ENCODE measurements at places on chromosomes 16 and 17.

DNA sequence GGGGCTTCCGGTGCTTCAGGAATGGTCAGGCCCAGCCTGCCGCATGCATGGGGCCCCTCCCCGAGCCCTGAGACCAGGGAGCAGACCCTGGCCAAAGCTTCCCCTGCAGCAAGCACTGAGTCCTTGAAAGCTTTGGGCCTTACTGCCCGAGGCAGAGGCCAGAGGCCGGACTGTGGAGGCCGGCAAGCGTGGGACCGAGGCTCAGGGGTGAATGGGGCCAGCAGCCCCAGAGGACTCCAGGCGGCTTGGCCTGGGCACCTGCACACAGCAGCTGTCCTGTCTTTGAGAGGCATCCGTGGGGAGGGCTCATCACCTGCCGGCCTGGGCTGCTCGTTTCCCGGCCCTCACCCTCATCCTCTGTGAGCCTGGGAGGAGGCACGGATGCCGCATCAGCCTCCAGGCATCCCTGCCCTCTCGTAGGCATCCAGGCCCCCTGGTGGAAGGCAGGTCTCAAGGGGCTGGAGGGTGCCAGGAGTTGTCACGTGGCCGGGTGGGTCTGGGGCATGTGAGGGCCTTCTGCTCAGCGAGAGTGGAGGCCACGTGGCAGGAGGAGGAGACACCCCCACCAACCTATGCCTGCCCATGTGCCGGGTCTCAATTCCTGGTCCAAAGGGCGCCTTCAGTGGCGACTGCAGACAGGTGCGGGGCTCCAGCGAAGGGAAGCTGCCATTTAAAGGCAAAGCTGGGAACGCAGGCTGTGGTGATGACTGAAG is 31.4 kb downstream of the CACNA1H start:
- no peak for DNase-seq

GRCh38 chr17:58677194-58677880 is 14.5 kb downstream of the TEX14 start:
- DNase-seq = no peak

- peak; percentile 74 for DNase-seq
Observed at GRCh38 chr17:21287703-21288449, 3.4 kb downstream of the MAP2K3 start.

GRCh38 chr17:79591014-79591590 is 19.7 kb downstream of the RBFOX3 start:
- no peak for DNase-seq

GRCh38 chr16:23700509-23700908 is 12.5 kb downstream of the ERN2 start:
- no peak for DNase-seq

DNA sequence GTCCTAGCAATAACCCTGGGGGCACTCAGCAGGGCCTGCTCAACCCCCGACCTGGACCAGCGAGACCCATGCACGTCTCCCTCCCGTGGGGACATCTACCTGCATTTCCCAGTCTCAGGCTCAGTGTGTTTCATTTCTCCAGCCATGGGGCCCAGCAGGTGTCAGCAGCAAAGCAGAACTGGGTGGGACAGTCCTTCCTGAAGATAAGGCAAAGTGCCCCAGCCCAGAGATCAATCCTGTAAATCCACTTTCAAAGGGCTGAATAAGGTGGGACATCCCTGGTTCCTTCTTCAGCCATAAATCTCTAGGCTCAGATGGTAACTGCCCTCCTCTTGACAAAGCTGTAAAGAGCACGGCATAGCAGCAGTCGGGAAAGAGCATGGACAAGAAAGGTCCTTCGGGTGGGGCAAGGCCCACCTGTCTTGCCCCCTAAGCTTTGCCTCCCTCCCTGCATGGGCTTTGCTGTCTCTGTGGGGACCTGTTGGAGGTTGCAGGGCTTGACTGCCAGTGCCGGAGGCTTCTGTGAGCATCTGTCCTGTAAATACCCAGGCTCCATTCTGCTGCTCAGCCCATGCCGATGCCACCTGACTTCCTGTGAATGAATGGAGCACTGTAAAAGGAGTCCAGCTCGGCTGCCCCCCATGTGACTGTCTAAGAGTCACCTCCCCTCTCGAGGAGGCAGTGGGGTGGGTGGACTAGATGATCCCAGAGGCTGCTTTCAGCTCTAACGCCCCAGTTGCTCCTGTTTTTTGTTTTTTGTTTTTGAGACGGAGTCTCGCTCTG is 84.8 kb upstream of the TBC1D3K start:
- DNase-seq = no peak

DNA sequence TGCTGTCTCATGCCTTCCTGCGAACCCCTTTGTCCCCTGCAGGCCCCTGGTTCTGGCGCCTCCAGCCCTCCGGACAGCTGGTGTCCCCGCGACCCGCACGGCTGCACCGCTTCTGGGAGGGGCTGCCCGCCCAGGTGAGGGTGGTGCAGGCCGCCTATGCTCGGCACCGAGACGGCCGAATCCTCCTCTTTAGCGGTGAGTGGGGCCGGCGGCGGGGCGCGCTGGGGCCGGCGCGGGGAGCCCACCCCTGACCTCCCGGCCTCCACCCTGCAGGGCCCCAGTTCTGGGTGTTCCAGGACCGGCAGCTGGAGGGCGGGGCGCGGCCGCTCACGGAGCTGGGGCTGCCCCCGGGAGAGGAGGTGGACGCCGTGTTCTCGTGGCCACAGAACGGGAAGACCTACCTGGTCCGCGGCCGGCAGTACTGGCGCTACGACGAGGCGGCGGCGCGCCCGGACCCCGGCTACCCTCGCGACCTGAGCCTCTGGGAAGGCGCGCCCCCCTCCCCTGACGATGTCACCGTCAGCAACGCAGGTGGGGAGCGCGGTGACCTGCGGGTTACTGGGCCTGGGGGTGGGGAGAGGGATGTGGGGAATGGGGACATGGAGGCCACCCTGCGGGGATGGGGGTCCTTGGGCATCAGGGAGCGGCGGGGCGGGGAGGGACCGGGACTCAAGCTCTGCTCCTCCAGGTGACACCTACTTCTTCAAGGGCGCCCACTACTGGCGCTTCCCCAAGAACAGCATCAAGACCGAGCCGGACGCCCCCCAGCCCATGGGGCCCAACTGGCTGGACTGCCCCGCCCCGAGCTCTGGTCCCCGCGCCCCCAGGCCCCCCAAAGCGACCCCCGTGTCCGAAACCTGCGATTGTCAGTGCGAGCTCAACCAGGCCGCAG is 7.1 kb upstream of the IL32 start:
- no peak for DNase-seq

- peak; percentile 31 for DNase-seq
Observed at GRCh38 chr17:21689604-21690003, 2.7 kb upstream of the KCNJ18 start.

GRCh38 chr17:266701-267667 is 85.5 kb upstream of the DOC2B start:
- no peak for DNase-seq

GRCh38 chr17:49928837-49929475 is 40.0 kb upstream of the DLX4 start:
- DNase-seq = no peak

DNA sequence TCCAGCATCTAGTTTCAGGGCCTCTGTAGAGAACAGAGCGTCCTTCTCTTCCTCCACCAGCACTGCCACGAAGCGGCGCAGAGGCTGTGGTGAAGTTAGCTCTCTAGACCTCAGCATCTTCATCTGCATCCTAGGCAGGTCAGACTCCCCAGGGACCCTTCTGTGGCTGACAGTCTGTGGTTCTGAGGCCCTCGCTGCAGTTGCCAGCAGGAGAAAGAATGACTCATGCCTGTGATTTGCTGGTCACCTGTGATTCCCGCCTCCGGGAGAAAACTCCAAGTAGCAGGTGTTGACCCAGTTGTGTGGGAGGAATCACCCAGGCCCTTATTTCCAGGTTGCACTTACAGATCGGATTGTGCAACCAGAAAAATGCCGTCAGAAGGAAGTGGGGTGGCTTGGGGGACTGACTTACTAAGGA is 117.3 kb upstream of the CACNG5 start:
- DNase-seq = no peak

- DNase-seq = no peak
Observed at GRCh38 chr16:85996843-85997242, 97.9 kb downstream of the IRF8 start.

DNA sequence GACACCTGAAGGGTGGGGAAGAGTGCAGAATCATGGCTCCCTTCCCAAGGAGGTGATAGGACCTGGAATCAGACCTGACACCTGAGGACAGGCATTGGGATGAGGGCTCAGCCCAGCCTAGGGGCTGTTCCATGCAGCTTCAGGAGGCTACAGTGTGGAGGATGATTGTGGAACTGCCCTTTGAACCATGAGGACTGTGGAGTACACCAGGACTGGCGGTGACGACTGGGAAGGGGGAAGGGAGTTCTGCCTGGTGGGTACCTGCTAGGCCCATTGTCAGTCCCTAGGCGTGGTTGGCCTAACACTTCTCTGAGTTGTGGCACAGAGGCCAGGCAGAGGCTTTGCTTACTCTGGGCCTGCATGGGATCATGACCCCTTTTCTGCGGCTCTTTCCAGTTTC is 76.1 kb downstream of the MPRIP start:
- no peak for DNase-seq

GRCh38 chr17:58324409-58325288 is 3.9 kb downstream of the TSPOAP1 start:
- no peak for DNase-seq

- no peak for DNase-seq
Observed at GRCh38 chr16:29811896-29812665, at the start of gene PRRT2. TSS of gene PRRT2 (plus strand) at chr16:29812193. CDS start at chr16:29813055, 862 bp downstream.

DNA sequence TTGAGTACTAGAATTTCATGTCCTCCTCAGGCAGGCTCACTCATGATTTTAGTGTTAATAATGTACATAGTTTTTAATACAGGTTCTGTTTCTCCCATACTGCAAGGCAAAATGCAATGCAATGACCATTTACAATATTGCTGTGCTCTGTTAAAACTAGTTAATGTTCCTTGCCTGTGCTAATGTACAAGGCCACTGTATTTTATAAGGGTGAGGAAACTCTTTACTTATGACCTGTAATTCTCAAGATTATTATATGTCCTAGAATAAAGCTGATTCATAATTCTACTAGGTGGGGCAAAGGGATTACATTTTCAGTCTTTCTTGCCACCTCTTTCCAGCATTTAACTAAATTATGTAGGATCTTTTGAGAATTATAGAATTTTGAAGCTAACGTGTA is 19.4 kb downstream of the TMIGD1 start:
- DNase-seq = no peak

GRCh38 chr17:82900741-82901140 is 60.9 kb upstream of the ZNF750 start:
- DNase-seq = no peak

DNA sequence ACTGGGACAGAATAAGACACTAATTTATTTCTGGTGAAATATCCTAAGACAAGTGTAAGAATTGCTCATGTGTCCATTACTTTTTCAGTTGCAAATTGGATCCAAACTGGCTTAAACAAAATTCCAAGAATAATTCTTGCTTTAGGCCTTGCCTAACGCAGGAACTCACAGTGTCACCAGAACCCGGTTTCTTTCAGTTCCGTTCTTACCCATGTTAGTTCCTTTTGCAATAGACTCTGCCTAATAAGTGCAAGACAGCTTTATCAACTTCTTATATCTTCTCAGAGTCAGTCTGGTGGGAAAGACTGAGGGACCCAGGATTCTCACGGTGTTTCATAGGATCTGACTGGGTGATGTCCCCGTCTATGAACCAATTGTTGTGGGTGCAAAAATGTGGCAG is 24.7 kb downstream of the GDE1 start:
- no peak for DNase-seq

DNA sequence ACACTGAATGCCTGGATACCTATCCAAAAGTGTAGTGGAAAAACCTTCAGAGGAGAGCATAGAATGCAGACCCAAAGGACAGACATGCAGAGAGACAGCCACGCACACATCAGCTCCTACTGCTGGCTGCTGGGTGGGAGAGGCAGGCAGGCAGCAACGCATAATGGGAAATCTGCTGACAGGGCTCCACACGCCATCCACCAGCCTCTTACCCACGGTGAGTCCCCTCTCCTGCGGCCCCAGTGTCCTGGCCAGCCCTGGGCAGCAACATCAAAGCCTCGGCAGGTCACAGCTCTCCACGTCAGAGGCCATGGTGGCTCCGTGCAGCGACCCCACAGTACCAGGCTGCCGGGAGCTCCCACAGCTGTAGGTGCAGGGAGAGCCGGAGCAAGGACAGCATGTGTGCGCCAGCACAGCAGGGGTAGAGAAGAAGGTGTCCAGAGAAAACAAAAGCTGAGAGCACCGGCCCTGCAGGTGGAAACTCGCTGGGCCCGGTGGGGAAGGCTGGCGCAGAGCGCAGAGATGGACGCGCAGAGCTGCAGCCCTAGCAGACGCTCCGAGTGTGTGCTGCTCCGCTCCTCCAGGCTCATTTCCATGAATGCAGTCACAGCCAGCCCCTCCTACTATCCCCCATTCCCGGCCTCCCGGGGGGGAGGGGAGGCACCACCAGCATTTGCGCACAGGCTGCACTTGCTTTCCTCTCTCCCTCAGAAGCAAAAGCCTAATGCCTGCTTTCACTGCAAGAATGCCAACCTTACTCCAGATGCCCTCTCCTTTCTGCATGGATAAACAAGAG is 58.9 kb downstream of the CYTH1 start:
- no peak for DNase-seq

GRCh38 chr17:66373944-66374817 is 71.8 kb downstream of the PRKCA start:
- no peak for DNase-seq

GRCh38 chr16:72644911-72645310 is 403.0 kb downstream of the ZFHX3 start:
- no peak for DNase-seq

DNA sequence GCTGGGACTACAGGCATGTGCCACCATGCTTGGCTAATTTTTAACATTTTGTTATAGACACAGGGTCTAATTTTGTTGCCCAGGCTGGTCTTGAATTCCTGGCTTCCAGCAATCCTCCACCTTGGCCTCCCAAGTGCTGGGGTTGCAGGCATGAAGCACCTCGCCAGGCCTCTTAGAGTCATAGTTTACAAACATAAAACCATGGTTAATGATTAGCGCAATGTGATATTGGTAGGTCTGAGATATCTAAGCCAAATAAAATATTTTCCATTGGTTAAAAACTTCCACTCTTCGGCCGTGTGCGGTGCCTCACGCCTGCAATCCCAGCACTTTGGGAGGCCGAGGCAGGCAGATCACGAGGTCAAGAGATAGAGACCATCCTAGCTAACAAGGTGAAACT is 16.6 kb downstream of the TXNDC11 start:
- DNase-seq = no peak

DNA sequence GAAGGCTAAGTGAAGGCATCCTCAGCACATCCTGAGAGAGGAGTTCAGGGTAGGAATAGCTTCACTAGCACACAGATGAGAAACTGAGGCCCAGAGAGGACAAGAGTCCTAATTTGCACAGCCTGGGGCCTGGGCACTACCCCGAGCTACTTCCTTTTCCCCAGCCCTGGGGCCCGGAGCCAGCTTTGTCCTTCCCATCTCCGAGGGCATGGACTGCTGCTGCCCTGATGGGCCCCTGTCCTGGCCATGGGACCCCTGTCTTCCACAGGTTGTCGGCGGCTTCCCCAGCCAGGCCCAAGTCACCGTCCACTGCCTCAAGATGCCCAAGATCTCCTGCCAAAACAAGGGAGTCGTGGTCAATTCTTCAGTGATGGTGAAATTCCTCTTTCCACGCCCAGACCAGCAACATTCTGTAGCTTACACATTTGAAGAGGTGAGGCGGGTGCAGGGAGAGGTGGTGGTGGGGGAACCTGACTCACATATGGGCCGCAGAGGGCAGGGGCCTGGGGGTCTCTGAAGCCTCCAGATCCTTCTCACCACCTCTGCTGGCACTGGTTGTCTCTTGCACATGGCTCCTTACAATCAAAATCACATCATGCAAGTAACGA is 11.4 kb upstream of the NLRC5 start:
- no peak for DNase-seq
